ENCODE measurements at places on chromosomes 6 and 20.
A peak's percentile ranks its signal among the peaks of the same experiment; 100 is the strongest.

DNA sequence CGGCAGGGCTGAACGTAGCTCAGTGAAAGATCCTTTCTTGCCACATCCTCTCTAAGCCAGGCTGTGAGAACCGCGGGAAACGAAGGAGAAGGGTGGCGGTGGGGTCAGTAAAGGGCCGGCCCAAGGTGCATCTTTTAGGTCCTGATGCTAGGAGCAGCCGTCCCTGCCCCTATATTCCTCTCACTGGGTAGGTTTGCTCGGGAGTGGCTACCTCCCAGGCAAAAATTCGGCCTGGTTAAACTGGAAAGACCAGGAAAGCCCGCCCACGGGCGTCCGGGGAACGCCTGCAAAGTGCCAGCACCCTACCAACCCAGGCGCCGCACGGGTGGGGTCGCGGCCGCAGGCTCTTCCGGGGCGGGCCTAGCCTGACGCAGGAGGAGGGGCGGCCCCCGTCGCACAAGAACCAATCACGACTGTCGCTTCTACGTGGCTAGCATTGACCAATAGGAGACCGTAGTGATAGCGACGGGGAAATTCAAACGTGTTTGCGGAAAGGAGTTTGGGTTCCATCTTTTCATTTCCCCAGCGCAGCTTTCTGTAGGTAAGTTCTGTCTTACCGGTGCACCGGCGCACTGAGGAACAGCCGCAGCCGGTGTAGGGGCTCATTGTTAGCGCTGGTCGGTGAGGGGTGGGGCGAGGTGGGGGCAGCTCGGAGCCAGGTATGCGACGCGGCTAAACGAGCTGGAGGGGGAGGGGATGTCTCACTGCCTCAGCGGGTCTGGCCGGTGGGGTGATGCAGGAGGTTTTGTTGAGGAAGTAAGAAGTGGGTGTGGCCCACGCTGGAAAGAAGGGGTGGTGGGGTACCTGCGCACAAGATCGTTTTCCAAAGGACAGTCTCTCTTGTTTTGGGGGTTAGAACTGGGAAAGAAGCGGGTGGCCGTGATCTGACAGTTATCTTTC, at the start of gene TTK:
Gene TTK, plus strand, starts transcription at position 477 of the 900 bp plus-strand sequence. CDS start 1,195 bp downstream, outside the sequence.
- peak; percentile 82 for DNase-seq

- DNase-seq, result no peak
Measured at GRCh38 chr6:47581591-47581990, 104.0 kb downstream of the CD2AP start.

- no peak for DNase-seq
Measured at GRCh38 chr6:105137388-105137787, 42.4 kb downstream of the POPDC3 start.

- DNase-seq, result no peak
Measured at GRCh38 chr6:65531533-65531932, 175.5 kb downstream of the EYS start.

GRCh38 chr20:22382742-22383141, 201.6 kb downstream of the FOXA2 start:
- no peak for DNase-seq

DNA sequence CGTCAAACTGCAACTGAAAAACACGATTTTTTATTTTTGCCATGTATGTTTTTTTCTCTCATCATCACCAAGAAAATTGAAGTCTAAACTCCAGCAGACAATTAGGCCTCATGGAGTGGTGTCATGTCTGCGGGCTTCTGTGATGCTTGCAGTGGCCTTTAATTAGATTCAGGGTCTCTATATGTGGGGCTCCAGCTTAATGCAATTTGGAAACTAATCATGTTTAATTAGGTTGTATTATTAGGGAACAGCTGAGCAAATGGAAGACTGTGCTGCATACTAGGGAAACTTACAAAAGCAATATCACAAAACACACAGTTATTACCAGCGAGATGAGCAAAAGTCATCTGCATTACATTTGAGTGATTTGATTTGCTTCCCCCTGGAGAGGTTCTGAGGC, 132.9 kb upstream of the PMEPA1 start:
- no peak for DNase-seq

GRCh38 chr20:21052686-21053001, 53.5 kb downstream of the LINC00237 start:
- no peak for DNase-seq

Measured in activated B cell treated with CpG ODN at 0.5 μM for 24 hours (primary cell).